ENCODE measurements at places on chromosomes 12 and 14.

- DNase-seq: no peak
Measured at GRCh38 chr12:1691123-1692007, 495 bp downstream of the ADIPOR2 start.

GRCh38 chr12:99627459-99627858, 20.1 kb upstream of the GARIN6 start:
- DNase-seq: no peak

- DNase-seq: no peak
Measured at GRCh38 chr12:116545144-116545543, 14.0 kb upstream of the MAP1LC3B2 start.

- DNase-seq: no peak
Measured at GRCh38 chr12:92597997-92598396, 104.8 kb upstream of the PLEKHG7 start.

GRCh38 chr12:52535574-52535973, 15.4 kb upstream of the KRT5 start:
- no peak for DNase-seq

DNA sequence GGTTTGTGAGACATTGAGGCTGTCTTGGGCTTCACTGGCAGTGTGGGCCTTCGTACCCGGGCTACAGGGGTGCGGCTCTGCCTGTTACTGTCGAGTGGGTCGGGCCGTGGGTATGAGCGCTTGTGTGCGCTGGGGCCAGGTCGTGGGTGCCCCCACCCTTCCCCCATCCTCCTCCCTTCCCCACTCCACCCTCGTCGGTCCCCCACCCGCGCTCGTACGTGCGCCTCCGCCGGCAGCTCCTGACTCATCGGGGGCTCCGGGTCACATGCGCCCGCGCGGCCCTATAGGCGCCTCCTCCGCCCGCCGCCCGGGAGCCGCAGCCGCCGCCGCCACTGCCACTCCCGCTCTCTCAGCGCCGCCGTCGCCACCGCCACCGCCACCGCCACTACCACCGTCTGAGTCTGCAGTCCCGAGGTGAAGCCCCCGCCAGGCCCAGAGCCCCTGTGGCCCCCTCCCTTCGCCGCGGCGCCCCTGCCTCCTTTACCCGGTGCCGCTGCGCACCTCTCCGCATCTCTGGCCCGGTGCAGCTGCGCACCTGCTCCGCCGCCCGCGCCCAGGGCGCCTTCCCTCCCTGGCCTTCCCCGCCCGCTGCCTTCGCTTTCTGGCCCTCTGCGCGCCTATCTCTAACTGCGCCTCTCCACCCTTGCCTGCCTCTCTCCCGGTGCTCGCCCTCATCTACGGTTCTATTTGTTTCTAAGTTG, at the start of gene ENO2:
Gene ENO2, plus strand, starts transcription at position 335 of the 701 bp plus-strand sequence. CDS start 1,253 bp downstream, outside the sequence.
- DNase-seq: peak; percentile 44

GRCh38 chr14:53808042-53808441, 148.6 kb downstream of the BMP4 start:
- no peak for DNase-seq

GRCh38 chr12:54028314-54029201, at the start of gene HOXC6:
Gene HOXC6, plus strand, starts transcription at chr12:54028440. Its CDS starts 82 bp downstream, at chr12:54028522.
- DNase-seq: no peak

DNA sequence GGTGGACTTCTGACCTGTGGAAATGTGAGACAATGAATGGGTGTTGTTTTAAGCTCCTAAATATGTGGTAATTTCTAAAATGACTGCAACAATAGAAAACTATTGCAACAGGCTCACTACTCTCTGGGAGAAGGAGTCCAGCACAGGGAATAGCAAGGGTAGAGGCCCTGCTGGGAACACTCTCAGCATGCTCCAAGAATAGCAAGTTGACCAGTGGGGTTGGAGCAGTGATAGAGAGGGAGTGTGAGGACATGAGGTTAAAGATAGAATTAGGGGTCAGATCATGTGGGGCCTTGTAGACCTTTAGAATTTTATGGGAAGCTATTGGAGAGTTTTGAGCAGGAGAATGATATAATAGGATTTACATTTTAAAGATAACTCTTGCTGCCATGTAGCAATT, 346.7 kb upstream of the CCDC196 start:
- DNase-seq: no peak

DNA sequence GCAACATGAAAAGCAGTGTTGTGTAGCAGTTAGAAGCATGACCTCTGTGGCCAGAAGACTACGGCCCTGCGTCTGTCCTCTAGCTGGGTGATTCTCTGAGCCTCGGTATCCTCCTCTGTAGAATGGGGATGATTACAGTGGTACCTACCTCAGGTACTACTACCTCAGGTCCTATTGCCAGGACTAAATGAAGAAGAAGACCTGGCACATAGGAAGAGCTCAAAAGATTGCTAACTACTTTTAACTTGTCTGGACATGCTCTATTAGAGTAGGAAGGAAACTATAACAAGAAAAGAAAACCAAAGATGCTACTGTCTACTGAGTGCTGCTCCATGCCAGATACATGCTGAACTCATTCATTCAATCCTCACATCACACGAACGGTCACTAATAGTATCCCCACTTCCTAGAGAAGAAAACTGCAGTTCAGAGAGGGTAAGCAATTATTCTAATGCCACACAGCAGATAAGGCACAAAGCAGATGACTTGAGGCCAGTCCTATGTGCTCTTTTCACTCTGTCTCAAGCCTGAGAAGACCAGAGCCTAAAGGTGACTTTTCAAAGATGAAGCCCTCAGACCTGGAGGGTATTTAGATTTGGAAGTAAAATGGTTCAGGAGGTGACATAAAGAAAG, 108.1 kb upstream of the HIF1A start:
- no peak for DNase-seq

GRCh38 chr14:104528496-104528895, 51.1 kb upstream of the C14orf180 start:
- no peak for DNase-seq

DNA sequence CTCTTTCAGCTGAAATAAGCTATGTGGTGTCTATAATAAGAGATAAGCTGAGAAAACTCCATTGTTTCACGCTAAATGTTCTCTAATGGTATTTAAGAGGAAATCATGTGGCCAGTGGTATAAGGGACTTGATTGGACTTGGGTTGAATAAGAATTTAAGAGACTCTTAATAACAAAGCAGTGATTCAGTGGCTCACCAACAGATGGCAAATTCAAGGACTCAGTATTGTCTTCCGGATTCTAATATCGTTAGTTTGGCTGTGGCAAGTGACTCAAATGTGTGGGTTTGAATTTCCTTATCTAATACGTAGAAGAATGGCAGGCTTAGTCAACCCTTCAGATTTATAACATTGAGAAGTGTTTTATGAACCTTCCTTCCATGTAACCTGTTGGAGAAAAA, 49.1 kb upstream of the KCNH3 start:
- no peak for DNase-seq

DNA sequence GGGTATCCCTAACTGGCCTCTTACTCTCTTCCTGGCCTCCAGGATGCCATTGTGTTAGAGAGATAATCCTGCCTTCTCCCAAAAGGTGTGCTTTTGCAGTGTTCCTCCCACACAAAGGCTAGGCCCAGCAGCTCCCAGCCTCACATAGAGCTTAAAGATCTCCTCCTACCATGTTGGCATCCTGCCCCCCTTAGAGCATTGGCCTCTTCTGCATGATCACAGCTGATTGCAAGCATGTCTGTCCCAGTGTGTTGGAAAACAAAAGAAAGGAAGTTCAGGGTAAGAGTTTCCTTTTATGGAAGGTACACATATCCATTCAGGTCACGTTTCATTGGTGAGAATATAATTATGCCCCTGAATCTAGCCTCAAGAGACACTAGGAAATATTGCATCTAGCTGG, 405.4 kb downstream of the TMTC2 start:
- no peak for DNase-seq

DNA sequence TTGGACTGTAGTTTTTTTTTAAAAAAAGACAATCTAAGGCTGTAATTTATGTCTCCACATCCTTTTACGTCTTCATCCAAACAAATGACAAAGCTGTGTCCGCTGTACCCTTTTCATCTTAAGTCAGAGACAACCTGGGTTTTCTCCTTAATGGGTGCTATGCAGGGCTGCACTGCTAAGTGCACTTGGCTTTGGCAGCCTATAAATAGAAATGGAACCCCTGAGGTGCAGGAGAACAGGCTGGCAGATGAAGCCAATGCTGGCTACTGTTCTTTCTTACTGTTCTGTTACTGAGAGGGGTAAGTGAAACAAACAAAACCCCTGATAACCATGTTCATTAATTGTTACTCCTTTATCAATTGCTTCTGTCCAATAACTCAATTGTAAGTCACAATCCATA, 47.1 kb upstream of the KICS2 start:
- DNase-seq: peak; percentile 85

GRCh38 chr14:101865288-101865687, 99.1 kb upstream of the DYNC1H1 start:
- DNase-seq: no peak

GRCh38 chr12:82593901-82594396, 92.8 kb upstream of the TMTC2 start:
- DNase-seq: no peak

DNA sequence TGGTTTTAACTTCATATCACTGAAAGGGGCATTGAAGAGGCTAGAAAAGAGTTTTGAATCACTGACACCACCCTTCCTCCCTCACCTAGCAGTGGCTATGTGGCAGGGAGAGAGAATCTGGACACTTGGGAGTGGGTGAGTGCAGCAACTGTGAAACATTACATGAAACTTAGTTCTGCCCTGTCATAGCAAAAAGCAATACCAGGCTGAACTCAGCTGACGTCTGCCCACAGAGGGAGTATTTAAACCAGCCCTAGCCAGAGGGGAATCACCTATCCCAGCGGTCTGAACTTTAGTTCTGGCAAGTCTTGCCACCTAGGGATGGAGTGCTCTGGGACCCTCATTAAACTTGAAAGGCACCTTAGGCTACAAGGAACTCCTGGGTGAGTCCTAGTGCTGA, 20.7 kb upstream of the UNC79 start:
- no peak for DNase-seq

GRCh38 chr14:54653712-54654469, 87.0 kb downstream of the SAMD4A start:
- no peak for DNase-seq

GRCh38 chr14:24329736-24330135, 5.1 kb downstream of the ADCY4 start:
- no peak for DNase-seq

GRCh38 chr12:27220055-27220987, 23.8 kb upstream of the STK38L start:
- no peak for DNase-seq

- no peak for DNase-seq
Measured at GRCh38 chr12:6952121-6952862, 1.1 kb downstream of the PTPN6 start.

- no peak for DNase-seq
Measured at GRCh38 chr12:101891462-101891971, 14.1 kb downstream of the DRAM1 start.

GRCh38 chr14:89792489-89793366, 161.8 kb downstream of the EFCAB11 start:
- DNase-seq: no peak

DNA sequence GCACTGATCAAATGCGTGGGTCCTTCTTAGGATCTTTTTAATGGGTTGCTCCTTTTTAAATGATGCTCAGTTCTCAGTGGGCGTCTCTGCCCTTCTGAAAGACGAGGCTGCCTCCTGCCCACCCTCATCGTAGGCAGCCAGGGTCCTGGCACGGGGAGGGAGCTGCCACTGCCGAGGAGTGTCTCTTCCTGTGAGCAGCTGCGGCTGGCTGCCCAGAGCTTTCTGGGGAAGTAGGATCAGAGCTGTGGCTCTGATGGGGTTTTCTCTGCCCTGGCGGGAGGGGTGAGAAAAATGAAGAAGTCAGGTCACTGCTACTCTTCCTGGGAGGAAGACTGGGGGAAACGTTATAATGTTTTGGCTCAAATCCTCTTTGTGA, 31.1 kb upstream of the BEGAIN start:
- DNase-seq: no peak

DNA sequence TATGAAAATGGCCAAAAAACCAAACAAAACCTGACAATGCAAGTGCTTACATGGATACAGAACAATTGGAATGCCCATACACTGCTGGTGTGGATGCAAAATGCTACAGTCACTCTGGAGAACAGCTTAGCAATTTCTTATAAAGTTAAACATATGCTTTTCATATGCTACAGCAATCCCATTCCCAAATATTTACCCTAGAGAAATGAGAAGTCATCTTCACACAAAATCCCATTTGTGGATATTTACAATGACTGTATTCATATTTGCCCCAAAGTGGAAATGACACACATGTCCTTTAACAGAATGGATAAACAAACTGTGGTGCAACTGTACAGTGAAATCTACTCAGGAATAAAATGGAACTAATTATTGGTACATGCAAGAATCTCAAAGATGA, 20.4 kb downstream of the SAV1 start:
- DNase-seq: no peak

GRCh38 chr12:13257356-13257875, 60.9 kb downstream of the EMP1 start:
- DNase-seq: no peak

- no peak for DNase-seq
Measured at GRCh38 chr14:32438517-32438916, 109.4 kb downstream of the AKAP6 start.

DNA sequence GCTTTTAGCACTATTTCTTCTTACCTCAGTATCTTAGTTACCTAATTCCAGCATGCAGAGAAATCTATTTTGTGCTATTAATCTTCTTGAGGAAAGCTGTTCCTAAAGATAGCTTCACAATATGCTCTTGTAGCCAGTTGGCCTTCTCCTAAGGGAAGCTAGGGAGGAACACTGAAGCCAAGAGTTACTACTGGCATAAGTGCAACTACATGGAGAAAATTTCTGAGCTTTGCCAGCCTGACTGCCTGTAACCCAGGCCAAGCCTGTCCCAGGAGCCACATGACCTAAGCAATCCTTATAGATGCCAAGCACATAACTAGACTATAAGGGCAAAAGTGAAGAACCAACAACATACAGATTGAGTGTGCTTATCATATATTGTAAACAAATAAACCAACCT, 890.2 kb downstream of the FLRT2 start:
- DNase-seq: no peak

DNA sequence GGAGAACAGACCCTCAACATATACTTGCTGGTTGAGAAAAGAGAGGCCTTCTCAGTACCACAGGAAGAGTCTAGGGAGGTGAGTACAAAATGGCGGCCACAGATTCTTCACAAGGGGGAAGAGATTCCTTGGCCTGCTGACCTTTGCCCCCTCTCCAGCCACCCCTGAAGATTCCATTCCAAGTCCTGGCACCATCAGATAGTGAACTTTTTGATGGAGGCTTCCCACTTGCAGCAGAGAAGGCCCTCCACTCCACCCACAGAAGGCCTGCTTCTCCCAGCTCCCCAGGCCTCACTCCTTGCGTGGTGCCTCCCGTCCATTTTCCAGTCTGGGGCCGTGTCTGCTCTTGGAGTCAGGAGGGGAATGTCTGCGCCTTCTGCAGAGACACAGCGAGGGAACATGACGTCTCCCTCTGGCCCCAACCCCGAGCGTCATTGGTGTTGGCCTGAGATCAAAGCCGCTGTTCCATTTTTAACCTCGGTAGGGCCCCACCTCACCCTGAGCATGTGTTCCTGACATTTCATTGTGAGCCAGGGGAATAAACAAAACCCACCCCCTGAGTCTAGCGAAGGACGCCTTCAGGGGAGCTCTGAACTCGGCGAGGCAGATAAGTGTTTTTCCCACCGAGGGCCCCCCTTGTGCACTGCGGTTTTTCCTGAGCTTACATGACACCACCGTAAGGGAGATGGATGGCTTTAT, 268.7 kb upstream of the TBX3 start:
- no peak for DNase-seq

- DNase-seq: no peak
Measured at GRCh38 chr12:107501681-107502080, 183.9 kb upstream of the PWP1 start.

GRCh38 chr14:73742520-73743238, 28.5 kb upstream of the PNMA1 start:
- no peak for DNase-seq

Measured in DMS79 (cell line).